Stimulated activated naive CD8-positive, alpha-beta T cell treated with anti-CD3 and anti-CD28 coated beads, Interleukin-15, amount 100 ng/mL, for 72 hours (primary cell): ENCODE measurements at places on chromosomes 1 and 21.

DNA sequence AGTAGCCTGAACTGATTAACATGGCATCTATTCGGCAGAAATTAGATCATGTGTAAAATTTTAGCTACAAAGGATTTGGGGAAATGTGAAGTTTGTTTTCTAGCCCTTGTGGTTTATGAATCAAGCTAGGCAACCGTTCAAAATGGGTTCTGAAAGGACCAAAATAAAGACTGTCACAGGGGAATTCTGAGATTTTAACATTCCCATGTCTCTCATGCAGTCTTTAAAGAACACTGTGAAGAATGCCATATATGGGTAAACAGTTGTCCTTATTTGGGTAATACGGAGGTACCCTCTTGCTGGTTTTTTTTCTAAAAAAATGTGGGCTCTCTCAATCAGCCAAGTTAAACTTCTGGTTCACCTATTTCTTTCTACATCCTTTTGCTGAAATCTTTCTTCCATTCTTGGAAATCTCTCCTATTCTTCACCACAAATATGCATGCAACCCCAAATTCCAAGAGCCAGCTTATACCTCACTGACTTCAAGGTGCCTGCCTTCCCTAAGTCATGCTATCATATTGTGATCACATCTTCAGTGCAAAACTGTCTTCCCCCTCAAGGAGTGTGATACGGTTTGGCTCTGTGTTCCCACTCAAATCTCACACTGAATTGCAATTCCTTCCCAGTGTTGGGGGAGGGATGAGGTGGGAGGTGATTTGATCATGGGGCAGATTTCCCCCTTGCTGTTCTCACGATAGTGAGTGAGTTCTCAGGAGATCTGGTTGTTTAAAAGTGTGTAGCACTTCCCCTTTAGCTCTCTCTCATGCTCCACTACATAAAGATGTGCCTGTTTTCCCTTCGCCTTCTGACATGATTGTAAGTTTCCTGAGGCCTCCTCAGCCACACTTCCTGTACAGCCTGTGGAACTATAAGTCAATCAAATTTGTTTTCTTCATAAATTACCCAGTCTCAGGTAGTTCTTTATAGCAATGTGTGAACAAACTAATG is 308.7 kb downstream of the TTLL7 start:
- no peak for DNase-seq

DNA sequence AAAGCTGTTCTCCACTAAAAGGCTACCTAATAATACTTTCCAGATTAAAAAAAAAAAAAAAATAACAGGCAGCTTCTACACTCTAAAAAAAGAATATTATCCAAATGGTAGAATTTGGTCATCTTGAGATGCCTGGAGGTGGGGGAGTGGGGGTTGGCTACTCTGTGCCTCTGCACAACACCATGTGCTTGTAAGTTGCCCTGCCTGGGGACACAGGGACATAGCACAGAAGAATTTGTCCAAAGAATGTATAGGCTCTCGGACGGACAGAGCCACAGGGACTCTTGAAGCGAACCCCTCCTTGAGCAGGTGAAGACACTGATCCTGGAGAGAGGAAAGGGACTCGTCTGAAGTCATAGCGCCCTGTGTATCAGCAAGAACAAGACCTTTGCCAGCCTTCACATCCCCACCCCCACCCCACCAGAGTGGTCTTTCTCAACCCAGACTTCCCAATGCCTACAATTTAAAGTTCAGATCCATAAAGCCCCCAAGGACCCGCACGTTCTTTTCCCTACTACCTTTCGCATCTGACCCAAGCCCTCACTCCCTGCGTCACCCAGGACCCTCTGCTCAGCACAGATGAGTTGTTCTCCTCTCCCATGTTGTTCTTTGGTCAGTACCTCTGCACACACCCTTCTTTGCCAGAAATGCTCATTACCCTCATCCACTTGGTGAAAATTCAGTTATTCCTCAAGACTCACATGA is 72.6 kb downstream of the LGR6 start:
- no peak for DNase-seq

- DNase-seq: no peak
These were observed 72.1 kb upstream of the SIM2 start for GRCh38 chr21:36626791-36627190.

DNA sequence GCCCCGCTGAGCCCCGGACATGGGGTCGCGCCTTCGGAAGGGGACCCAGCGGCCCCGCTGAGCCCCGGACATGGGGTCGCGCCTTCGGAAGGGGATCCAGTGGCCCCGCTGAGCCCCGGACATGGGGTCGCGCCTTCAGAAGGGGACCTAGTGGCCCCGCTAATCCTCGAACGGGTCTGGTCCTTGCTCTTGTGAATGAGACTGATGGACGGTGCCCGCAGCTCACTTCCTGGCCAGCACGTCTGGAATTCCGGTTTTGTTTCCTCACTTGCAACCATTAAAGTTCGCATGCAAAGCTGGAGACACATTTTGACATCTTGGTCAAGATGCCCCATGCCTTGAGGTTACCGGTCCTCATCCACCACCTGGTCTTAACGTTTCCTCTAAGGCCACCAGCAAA is 5.6 kb downstream of the WRAP73 start:
- DNase-seq: no peak

DNA sequence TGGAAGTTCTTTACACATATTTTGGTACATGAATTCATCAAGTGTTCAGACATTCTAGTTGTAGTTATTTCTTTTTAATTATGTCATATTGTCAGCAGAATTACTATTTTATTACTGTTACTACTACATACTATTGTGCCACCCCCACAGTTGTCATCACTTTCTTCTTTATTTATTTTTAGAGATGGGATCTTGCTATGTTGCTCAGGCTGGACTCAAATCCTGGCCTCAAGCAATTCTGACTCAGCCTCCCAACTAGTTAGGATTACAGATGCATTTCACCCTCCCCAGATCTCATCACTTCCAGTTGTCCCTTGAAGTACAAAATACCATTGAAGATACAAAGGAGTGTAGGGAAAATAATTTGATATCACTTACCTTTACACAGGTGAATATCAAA is 258.0 kb downstream of the KCTD3 start:
- no peak for DNase-seq

DNA sequence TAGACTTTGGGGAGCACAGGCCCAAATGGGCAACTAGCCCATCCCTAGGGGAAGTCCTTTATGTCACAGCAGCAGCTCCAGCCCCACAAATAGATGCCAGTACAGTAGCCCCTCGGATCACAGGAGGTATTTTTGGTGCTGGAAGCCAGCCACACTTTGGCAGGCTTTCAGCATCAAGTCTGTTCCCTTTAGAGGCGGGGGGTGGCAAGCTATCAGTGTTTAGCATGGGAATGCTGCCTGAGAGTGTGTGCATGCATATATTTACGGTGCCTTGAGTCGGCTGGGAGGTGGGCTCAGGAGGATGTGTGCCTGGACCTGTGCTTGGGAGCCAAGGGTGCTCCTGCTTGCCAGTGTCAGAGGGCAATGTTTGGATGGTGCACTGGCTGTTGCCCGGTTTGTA is 3.5 kb upstream of the PLXNA2 start:
- DNase-seq: no peak

DNA sequence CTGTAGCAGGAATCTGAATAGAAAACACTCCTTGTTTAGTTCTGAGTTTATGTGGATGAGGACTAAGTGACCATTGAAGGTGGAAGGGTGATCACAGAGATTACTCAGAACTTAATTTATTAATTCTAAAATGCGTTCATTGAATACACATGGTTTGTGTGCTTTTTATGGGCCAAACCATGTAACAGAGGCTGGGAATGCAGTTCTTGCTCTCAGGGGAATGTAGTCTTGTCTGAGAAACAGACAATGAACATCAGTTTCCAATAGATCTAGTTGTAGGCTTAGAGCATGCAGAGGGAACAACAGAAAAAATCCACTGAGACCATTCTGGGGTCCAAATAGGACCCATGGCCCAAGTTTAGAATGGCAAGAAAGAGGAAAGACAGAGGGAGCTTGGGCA is 46.1 kb downstream of the ITSN1 start:
- no peak for DNase-seq

GRCh38 chr1:12177156-12177998 is 10.6 kb downstream of the TNFRSF1B start:
- peak; percentile 40 for DNase-seq

DNA sequence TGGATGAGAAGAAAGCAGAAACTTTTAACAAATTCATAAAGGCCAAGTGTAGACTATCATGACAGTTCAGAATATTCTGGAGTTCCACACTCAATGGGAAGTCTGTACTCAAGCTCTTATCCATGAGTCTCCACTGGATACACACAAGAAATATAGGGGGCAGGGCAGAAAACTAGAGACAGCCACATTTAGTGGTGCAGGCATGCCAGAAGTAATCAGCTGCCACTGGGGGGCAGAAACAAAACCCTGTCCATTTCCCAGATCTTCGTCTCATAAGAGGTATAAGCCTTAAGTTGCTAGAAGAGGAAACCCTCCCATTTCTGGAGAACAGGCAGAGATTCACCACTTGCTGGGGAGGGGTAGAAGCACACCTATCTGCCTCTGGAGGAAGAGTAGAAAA is 166.8 kb upstream of the GALNT2 start:
- DNase-seq: no peak

- no peak for DNase-seq
These were observed 58.7 kb downstream of the NENF start for GRCh38 chr1:212491454-212491853.
